ENCODE measurements at places on chromosomes 12 and 14.

GRCh38 chr14:72737560-72737943 is 156.3 kb downstream of the DPF3 start:
- DNase-seq: no peak

DNA sequence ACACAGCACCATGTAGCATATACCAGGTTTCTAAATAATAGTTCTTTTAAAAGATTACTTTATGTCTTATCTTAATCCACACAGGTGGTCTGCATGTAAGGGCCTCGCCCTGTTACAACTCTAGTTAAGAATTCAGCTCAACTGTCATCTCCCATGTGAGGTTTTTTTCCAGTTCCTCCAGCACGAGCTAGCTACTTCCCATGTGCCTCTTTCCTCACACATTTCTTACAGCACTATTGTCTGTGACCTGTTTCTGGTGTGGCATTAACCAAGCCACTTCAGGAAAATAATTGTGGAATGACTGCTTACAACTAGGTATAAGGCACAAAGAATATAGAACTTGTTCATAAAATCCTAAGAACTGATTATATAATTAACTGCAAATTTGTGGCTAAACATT is 65.5 kb downstream of the SH2B3 start:
- DNase-seq: no peak

- no peak for DNase-seq
These were observed 620 bp downstream of the YBX3 start for GRCh38 chr12:10722502-10722904.

GRCh38 chr12:19885093-19885812 is 446.0 kb downstream of the AEBP2 start:
- DNase-seq: no peak

DNA sequence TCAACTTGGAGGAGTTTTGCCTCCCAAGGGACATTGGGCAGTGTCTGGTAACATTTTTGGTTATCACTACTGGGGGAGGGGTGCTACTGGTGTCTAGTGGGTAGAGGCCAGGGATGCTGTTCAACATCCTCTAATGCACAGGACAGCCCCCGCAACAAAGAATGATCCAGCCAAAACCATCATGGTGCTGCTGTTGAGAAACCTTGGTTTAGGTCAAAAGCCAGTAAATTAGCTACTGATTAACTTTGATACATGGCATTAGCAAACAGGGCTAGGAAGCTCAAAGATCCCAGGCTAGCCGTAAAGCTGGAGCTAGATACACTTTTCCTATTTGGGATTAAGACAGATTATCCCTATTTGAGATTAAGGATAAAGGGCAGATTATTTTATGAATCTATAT is 8.8 kb downstream of the ALKBH2 start:
- no peak for DNase-seq

- no peak for DNase-seq
These were observed 11.2 kb downstream of the SERPINA1 start for GRCh38 chr14:94376976-94377865.

DNA sequence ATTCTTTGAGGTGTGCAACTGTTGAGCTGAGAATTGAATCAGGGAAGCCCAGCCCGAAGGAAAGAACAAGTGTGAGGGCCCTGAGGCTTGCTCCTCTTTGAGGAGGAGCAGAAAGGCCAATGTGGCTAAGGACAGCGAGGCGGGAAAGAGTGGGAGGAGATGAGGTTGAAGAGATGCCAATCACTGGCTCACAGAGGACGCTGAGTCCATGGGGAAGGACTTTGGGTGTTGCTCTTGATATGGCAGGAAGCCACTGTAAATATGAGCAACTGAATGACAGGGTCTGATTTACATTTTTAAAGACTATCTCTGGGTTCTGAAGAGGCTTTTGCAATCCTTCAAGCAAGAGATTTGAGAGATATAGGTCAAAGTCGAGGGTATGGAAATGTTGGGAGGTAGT is 3.3 kb upstream of the APPL2 start:
- no peak for DNase-seq

DNA sequence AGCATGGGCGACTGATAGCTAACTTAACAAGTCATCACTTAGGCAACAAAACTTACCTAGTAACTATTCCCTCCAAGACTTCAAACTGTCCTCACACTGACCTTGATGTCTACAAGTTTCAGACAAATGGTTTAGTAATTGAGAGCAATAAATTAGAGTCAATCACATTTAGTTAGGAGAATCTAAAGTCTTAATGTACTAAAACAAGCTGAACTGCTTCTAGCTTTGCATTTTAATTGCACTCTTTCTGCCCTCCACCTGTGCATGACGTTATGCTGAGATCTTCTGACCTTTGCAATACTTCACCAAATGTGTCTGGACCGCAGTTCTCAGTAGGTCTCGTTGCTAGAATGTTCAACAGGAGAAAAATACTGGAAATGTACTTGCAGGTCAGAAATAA is 158.0 kb downstream of the PIK3C2G start:
- no peak for DNase-seq

GRCh38 chr14:80491650-80492049 is 280.3 kb upstream of the DIO2 start:
- no peak for DNase-seq

DNA sequence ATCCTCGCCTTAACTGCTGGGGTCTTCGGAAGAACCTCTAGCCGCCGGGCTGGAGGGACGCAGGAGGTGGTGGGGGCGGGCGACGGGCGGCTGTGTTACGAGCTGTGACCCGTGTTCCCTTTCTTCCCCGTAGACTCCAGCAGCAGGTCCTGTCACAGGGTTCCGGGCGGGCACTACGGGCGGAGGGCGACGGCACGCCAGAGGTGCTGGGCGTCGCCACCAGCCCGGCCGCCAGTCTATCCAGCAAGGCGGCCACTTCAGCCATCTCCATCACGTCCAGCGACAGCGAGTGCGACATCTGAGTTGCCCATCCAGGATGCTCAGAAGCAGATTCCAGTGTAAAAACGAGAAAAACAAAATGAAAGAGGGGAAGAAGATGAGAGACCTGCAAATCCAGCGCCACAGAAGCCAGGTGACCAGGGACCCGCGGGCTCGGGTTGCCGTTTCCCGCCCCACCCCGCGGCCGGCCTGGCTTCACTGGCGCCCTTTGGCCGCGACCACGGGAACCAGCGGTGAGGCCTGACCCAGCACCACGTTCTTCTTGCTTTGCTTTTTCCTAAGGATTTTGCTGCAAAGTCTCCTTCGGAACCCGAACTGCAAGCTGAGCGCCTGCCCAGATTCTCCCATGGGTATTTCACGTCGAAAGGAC is 2.1 kb downstream of the SIX6 start:
- no peak for DNase-seq

GRCh38 chr12:49798248-49798647 is 30.0 kb downstream of the NCKAP5L start:
- no peak for DNase-seq

GRCh38 chr12:47935184-47935583 is 28.2 kb upstream of the TMEM106C start:
- no peak for DNase-seq

GRCh38 chr14:79596551-79596950 is 614.8 kb downstream of the DIO2 start:
- no peak for DNase-seq

DNA sequence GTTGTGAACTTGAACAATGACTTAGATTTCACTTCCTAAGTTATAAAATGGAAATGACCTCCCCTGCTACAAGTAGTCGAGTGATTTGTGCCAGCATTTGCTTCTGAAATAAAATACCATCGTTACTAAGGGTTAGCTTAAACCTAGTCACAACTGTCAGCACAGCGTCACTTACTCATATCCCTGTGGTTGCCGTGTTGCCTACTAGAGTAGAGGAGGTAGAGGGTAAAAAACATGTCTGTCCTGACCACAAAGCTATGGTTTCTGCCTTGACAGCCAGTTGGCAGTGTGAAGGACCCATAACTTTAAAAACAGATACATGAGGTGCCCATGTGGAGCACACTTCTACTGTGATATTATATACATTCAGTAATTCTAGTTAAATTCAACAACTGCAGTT is 234.2 kb upstream of the RGS6 start:
- no peak for DNase-seq

DNA sequence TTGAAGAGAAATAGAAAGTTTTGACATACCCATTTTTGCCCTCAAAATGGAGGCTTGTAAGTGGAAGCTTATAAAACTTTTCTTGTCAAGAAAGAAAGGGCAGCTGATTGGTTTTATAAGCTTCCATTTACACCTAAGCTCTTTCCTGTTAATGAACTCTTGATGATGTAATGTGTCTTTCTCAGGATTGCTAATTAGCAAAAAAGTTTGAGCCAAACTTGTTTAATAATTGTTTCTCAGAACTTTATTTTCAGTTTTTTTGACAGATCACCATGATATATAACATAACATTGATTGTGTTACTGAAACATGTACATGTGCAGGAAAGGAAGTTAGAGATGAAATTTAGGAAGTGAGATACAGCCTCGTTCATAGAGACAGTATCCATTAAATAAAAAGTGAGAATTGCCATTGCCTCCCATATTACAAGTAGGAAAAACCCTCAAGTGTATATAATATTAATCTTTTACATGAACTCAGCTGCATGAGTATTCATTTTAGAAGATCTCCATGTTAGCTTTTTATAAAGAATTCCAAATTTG is 26.8 kb downstream of the RIC8B start:
- no peak for DNase-seq

DNA sequence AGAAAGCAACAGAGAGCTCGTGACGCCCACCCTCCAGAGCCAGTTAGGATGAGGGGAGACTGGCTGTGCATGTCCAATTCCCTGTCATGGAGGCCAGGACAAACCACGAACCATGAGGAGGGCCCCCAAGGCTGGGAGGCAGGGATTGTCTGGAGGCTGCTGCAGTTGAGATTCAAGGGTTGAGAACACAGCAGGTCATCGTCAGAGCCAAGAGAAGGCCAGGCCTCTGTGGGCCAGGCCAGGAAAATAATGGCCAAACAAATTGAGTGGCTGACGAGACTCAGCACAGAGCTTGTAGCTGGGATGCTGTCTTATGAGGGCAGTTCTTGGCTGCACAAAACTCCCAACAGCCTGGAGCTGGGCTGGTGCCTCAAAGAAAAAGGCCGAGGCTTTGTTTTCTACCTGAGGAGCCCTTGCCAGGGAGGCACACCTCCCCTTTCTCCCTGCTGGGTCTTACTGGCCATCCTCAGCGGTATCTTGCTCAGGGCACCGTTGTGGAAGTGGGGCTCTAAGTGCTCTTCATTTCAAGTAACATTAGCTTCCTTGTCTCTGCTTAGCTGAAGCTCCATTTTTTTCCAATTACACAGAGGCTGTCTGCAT is 665.9 kb downstream of the BCL11B start:
- DNase-seq: no peak

Data from glomerular endothelial cell (primary cell).